ENCODE measurements at places on chromosomes 7 and 10.
A peak's percentile ranks its signal among the peaks of the same experiment; 100 is the strongest.

DNA sequence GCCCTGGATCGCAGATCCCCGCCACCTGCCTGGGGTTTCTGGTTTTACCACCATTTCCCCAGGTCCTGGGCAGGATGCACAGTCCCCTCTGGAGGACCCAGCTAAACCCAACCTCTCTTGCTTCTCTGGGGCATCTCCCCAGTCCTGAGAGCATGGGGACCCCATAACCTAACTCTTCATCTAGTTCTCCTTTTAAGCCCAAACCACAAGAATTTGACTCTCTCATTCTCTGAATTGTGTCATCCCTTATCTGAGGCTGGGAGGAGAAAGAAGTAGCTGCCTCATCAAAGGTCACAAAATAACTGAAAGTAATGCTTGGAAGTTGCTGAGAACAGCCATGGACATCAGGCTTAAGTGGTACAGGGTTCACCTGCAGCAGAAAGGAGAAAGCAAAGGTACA lies 159.9 kb downstream of the FGFR2 start:
- no peaks in the 10 kb centered on the region for H3K36me3 ChIP-seq
- no peak for DNase-seq
- no peaks in the 10 kb centered on the region for H3K27me3 ChIP-seq
- no peak overlapping the region for H3K4me3 ChIP-seq

GRCh38 chr10:62297857-62298256 lies 29.2 kb upstream of the RTKN2 start:
- H3K27me3 ChIP-seq = peaks cover 22% of the 10 kb centered on the region
- no peak for DNase-seq
- no peak overlapping the region for H3K4me3 ChIP-seq

- peak; percentile 20 for DNase-seq
- no peak overlapping the region for H3K4me3 ChIP-seq
- no peaks in the 10 kb centered on the region for H3K4me1 ChIP-seq
- H3K36me3 ChIP-seq = no peaks in the 10 kb centered on the region
These were observed 413.0 kb upstream of the FOXK1 start for GRCh38 chr7:4269086-4269485.

DNA sequence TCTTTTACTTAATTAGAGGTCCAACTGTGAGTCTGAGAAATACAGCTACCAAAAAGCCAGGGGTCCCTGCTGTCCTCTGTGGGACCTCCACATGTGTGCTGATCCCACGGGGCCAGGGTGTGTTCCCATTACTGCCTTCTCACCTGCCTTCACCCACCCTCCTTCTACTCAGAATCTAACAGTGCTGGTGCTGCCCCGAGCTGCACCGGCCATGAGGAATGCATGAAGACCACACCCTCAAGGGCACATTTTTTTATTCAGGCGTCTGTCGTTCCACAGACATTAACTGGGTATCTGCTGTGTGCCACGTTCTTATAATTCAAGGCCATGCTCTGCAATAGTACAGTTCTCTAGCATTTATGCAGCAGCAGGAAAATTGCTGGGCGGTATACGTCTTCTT lies 188.5 kb upstream of the PFKP start:
- no peak overlapping the region for H3K27ac ChIP-seq
- H3K27me3 ChIP-seq = peaks cover 51% of the 10 kb centered on the region
- no peak for DNase-seq
- H3K4me3 ChIP-seq = no peak overlapping the region
- H3K36me3 ChIP-seq = no peaks in the 10 kb centered on the region
- H3K4me1 ChIP-seq = peaks cover 5% of the 10 kb centered on the region

DNA sequence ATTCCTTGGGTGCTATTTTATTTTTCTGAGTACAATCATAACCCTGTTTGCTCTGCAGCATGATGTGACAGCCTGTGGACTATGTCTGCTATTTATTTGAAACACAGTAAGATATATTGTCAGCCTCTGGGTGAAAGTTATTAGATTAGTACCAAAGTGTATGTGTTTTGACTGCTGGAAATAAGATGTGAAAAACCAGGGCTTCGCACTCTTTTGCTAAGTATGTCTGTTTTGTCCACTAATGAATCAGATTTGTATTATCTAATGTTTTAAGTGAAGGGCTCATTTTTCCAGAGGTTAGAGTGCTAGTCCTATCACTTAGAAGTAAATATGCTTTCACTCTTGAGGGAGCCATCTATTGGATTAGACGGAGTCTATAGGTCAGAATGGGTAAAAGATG lies 569.8 kb upstream of the FZD8 start:
- peaks cover 11% of the 10 kb centered on the region for H3K4me1 ChIP-seq
- H3K27ac ChIP-seq = no peak overlapping the region
- no peaks in the 10 kb centered on the region for H3K36me3 ChIP-seq
- DNase-seq = no peak

- no peak for DNase-seq
- no peak overlapping the region for H3K27ac ChIP-seq
- peaks cover 13% of the 10 kb centered on the region for H3K4me1 ChIP-seq
- no peak overlapping the region for H3K4me3 ChIP-seq
These were observed 128.6 kb upstream of the PTPRZ1 start for GRCh38 chr7:121744319-121744718.

DNA sequence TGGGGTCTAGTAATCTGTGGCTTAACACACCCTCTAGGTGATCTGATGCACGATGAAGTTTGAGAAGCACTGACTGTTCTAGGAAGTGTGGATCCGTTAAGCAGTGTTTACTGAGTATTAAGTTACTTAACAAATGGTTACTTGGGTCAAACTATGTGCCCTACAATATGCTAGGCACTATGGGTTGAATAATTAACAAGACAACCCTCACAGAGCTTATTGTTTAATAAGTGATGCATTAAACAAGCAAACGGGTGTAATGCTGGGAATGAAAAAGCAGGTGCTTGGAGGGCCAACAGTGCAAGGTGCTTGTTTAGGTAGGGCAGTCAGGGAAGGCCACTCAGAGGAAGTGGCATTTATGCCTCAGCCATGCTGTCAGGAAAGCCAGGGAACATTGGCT lies 378.0 kb upstream of the PODXL start:
- H3K27ac ChIP-seq = no peak overlapping the region
- no peaks in the 10 kb centered on the region for H3K4me1 ChIP-seq
- no peak for DNase-seq
- peaks cover 84% of the 10 kb centered on the region for H3K27me3 ChIP-seq
- H3K36me3 ChIP-seq = no peaks in the 10 kb centered on the region
- H3K4me3 ChIP-seq = no peak overlapping the region

- peaks cover 6% of the 10 kb centered on the region for H3K36me3 ChIP-seq
- peaks cover 26% of the 10 kb centered on the region for H3K4me1 ChIP-seq
- DNase-seq = peak; percentile 78
- peak overlapping the region; percentile 97 for H3K27ac ChIP-seq
These were observed 561 bp downstream of the PLEKHA1 start for GRCh38 chr10:122374859-122375678.

- DNase-seq = no peak
- H3K36me3 ChIP-seq = no peaks in the 10 kb centered on the region
- no peaks in the 10 kb centered on the region for H3K27me3 ChIP-seq
- peaks cover 48% of the 10 kb centered on the region for H3K4me1 ChIP-seq
- peak overlapping the region; percentile 72 for H3K27ac ChIP-seq
These were observed 11.7 kb downstream of the RPA3 start for GRCh38 chr7:7706556-7707172.

DNA sequence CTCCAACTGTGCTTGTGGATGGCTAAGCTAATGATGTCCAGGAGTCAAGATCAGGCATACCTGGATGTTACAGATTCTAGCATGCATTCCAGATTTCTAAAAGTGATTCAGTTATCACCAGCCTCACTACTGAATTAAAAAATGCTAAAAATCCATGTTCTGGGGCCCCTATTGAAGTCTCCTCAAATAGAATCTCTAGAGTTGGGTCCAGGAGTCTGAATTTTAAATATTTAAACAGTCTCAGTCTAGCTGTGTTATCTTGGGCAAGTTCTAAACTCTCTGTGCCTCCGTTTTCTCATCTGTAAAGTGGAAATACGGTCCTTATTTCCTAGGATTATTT lies 5.0 kb downstream of the ARID5B start:
- H3K4me1 ChIP-seq = peaks cover 34% of the 10 kb centered on the region
- H3K36me3 ChIP-seq = peaks cover 8% of the 10 kb centered on the region
- H3K4me3 ChIP-seq = no peak overlapping the region
- H3K27ac ChIP-seq = no peak overlapping the region

DNA sequence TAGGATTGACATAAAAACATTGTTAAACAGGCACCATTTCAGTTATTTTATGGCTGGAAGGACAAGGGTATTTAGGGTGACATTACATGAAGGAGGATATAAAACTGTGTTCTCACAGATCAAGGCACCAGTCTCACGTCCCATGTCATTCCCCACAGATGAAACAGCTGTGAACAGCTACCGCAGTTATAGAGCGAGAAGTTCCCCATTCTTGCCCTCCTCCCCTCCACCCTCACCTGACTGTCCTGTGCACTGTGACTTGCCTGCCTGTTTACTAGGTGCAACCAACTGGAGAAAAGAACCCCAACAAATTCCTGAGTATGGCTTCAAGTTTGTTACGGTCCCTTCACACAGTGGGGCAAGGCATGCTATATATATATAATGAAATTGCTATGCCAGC lies 141.6 kb downstream of the SND1 start:
- no peak overlapping the region for H3K4me3 ChIP-seq
- H3K27ac ChIP-seq = no peak overlapping the region
- no peak for DNase-seq
- no peaks in the 10 kb centered on the region for H3K27me3 ChIP-seq

- no peak for DNase-seq
- peaks cover 40% of the 10 kb centered on the region for H3K4me1 ChIP-seq
- peaks cover 4% of the 10 kb centered on the region for H3K27me3 ChIP-seq
These were observed 451.6 kb downstream of the TYW1 start for GRCh38 chr7:67448271-67448670.

- H3K27ac ChIP-seq = no peak overlapping the region
- no peak overlapping the region for H3K4me3 ChIP-seq
- no peak for DNase-seq
- no peaks in the 10 kb centered on the region for H3K36me3 ChIP-seq
- H3K27me3 ChIP-seq = no peaks in the 10 kb centered on the region
These were observed 56.5 kb upstream of the AGMO start for GRCh38 chr7:15618275-15618674.

- no peak for DNase-seq
- H3K27ac ChIP-seq = no peak overlapping the region
- H3K27me3 ChIP-seq = no peaks in the 10 kb centered on the region
These were observed 6.0 kb downstream of the CCDC186 start for GRCh38 chr10:114167985-114168384.

DNA sequence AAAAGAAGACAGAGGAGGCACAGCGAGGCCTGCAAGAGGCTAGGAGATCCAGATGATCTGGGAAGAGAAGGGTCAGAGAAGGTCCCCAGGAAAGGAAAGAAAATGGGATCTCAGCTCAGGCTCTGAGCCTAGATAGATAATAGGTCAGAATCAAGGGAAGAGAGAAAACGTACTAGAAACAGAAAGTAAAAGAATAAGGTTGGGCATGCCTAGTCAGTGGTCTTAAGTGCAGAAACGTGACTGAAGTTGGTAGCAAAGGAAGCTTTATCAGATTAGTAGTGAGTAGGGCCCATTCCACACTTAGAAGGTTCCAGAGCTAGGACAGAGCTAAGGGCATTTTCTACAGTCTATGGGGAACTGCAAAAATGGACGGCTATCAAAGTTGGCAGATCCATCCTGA lies 84.8 kb upstream of the ASAH2 start:
- H3K27ac ChIP-seq = no peak overlapping the region
- no peaks in the 10 kb centered on the region for H3K27me3 ChIP-seq
- no peaks in the 10 kb centered on the region for H3K4me1 ChIP-seq
- DNase-seq = no peak
- no peak overlapping the region for H3K4me3 ChIP-seq
- no peaks in the 10 kb centered on the region for H3K36me3 ChIP-seq

DNA sequence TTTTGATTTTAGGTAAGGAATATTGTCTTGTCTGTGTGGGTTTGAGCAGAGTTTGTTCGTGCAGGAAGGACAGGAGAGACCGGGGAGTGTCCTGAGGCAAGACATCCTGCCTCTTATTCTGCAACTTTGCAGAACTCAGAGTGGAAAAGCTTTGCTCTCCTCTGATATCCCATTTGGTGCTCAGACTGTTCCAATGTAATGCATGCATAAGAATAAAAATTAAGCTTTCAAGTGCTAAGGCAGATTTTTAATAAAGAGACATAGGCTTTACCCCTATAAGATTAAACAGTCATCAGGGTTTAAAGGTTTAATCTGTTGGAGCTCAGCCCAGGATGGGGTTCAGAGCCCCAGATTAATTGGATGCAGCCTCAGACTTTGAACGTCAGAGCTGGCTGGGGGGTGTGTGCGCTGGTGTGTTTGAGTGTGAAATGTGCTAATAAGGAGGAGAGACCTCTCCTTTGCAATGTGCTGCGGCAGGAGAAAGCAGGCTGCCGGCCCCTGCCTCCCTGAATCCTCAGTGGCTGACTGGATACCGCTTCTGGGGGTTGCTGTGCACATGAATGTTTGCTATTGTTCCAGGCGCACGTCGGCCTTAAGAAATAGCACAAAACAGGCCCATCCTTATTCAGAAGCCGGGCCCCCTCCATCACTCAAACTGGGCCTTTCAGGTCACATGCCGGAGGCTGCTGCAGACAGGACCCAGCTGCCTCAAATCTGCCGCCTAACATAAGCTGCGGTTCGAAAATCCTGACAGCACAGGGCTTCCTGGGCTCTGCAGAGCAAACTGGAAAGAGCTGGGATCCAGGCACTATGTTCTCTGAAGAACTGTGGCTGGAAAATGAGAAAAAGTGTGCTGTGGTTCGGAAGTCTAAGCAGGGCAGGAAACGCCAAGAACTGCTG lies 84.1 kb upstream of the PRR15 start:
- no peaks in the 10 kb centered on the region for H3K36me3 ChIP-seq
- DNase-seq = no peak
- peaks cover 51% of the 10 kb centered on the region for H3K4me1 ChIP-seq
- H3K4me3 ChIP-seq = peak overlapping the region; percentile 26

- no peak overlapping the region for H3K4me3 ChIP-seq
- peaks cover 19% of the 10 kb centered on the region for H3K4me1 ChIP-seq
- H3K27ac ChIP-seq = no peak overlapping the region
- DNase-seq = no peak
- no peaks in the 10 kb centered on the region for H3K36me3 ChIP-seq
These were observed 397.9 kb downstream of the TNS3 start for GRCh38 chr7:47183862-47184590.

DNA sequence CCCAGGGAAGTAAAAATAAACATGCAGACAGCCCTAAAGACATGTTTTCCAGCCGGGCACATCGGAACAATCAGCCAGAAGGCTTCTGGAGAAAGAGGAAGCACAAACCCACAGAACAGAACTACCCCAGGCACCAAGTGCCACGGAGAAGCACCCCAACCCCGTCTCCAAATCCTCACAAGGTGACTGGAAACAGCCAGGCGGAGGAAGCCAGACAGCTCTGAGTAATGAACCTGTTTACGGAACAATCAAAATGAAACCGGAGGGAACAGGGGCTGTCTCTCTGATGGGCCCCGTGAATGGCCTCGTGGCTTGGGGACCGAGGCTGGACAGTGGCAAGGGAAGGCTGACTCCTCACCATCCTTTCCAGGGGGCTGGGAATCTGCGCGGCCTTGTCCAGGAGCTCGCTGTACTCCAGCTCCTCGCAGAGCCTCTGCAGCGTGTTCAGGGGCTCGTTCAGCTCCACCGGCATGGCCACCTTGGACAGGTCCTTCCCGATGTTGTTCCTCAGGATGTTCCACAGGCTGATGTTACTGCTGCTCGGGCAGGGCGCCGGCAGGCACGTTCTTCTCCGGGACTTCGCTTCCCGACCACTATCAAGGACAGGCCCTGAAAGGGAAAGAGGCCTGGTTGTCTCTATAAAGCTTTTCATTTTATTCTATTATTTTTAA lies 77.0 kb upstream of the GSDME start:
- H3K4me1 ChIP-seq = peaks cover 12% of the 10 kb centered on the region
- DNase-seq = no peak
- H3K36me3 ChIP-seq = no peaks in the 10 kb centered on the region
- H3K27me3 ChIP-seq = peaks cover 26% of the 10 kb centered on the region

- H3K36me3 ChIP-seq = no peaks in the 10 kb centered on the region
- H3K4me1 ChIP-seq = peaks cover under 1% of the 10 kb centered on the region
- peaks cover 24% of the 10 kb centered on the region for H3K27me3 ChIP-seq
- H3K4me3 ChIP-seq = no peak overlapping the region
These were observed 4.6 kb downstream of the PALD1 start for GRCh38 chr10:70482982-70483760.

Measured in mesothelial cell of epicardium (in vitro differentiated cells).